Hepatocyte (in vitro differentiated cells): ENCODE measurements at places on chromosomes 3 and 15.

- DNase-seq = peak; percentile 69
These were observed 19.5 kb downstream of the TKT start for GRCh38 chr3:53236112-53236841.

- no peak for DNase-seq
These were observed 13.4 kb downstream of the LRIG1 start for GRCh38 chr3:66487465-66487864.

DNA sequence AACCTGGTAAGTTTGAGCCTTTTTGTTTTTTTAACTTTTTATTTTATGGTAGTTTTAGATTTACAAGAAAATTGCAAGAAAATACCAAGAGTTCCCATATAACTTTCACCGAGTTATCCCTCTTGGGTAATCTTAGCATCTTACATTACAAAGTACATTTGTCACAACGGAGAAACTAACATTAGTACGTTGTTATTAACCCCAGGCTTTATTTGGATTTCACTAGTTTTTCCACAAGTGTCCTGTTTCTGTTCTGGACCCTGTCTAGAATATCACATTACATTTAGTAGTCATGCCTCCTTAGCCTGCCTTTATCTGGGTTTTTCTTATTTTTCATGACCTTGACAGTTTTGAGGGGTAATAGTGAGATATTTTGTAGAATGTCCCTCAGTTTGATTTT, 53.5 kb upstream of the KPNA4 start:
- DNase-seq = no peak

DNA sequence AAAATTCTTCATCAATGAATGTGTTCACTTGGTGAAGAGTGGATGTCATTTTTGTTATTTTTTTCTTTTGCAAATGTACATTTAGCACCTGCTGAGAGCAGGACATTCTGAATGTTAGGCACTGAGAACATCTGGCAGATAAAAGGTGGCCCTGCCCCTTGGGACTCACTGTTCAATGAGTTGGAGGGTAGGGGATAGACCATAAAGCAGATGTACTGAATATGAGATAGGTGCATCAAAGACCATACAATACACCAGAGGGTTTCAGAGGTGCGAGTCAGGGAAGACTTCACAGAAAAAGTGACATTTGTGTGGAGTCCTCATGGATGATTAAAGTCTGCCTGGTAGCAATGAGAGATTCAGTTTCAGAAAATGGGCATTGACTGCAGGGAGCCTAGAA, 34.2 kb downstream of the EEFSEC start:
- DNase-seq = no peak

GRCh38 chr15:62067448-62068044, 769 bp downstream of the C2CD4A start:
- DNase-seq = peak; percentile 28

DNA sequence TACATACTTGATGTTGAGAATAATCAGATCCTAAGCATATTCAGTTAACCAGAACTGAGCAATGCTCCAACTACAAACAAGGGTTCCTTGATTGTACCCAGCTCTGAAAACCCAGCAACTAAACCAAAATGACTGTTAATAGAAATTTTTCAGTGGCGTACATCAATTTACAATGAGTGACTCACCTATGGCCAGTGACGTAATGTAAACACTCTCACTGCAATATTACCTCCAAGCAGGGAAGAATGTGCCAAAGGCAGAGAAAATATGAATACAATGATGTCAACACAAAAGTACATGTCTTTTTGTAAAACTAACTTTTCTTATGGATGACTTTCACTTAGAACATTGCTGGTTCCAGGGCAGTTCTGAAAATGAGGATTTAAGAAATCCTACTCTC, 611.3 kb downstream of the EDEM1 start:
- DNase-seq = no peak
